AG20443 (cell line): ENCODE measurements at places on chromosomes 7 and 10.
A peak's percentile ranks its signal among the peaks of the same experiment; 100 is the strongest.

GRCh38 chr7:95602421-95602820 is 6.1 kb upstream of the PDK4 start:
- no peak for DNase-seq

DNA sequence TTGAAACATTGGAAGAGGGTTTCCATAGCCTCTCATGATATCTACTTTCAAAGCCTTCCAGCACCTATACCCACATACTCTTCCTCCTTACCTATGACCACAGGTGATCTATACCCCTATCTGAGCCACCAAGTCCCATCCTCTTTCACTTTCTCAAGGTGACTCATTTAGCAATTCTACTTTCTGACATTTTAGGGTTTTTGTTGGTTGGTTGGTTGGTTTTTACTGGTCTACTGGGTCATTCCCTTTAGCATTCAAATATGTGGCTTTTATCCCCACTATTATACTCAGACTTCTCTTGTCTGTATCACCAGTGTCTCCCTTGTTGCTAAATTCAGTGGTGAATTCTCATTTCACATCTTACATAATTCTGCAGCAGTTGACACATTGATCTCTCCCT is 130.4 kb upstream of the STEAP4 start:
- no peak for DNase-seq

DNA sequence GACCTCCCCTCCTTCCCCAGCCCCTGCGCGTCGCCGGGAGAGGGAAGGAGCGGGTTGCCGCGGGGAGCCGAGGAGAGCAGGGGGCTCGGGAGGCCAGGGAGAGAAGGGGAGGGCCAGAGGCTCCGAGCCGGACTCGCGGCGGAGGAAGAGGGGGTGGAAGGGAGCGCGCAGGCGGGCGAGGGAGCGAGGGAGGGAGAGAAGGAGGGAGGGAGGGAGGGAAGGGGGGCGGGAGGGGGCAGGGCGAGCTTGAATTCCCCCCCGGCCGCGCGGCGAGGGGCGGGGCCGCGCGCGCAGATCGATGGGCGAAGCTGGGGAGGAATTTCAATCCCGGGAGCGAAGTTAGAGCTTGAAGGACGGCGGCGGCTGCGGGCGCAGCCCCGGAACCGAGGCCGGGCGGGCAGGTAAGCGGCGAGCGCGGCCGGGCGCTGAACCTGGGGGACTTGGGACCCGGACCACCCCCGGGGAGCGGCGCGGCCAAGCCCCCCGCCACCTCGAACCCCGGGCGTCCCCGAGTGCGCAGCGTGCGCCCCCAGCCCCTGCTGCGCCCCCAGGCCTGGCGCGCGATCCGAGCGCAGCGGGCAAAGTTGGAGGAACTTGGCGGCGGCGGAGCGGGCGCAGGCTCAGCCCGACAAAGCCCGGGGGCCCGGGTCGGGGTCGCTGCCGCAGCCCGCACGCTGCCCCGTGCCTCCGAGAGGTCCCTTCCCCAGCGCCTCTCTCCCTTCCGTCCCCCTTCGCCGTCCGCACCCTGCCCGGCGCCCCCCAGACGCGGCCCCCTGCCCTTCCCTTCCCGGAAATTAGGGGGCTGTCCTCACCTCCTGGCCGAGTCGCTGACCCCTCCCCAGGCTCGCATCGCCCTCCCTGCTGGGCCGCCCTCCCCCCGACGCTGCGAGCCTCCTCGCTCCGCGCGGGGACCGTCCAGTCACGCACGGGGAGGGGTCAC is at the start of gene ELFN1:
ELFN1 (plus strand) TSS at position 324 of the 940 bp plus-strand sequence. CDS start 74,320 bp downstream, outside the sequence.
- peak; percentile 75 for DNase-seq

- no peak for DNase-seq
Observed at GRCh38 chr7:134962270-134962780, 24.0 kb upstream of the AGBL3 start.

- DNase-seq = no peak
Observed at GRCh38 chr10:68235111-68235510, 3.2 kb upstream of the ATOH7 start.

- no peak for DNase-seq
Observed at GRCh38 chr7:85469446-85470010, 282.7 kb upstream of the SEMA3D start.

- no peak for DNase-seq
Observed at GRCh38 chr10:76070916-76071315, 639.5 kb downstream of the LRMDA start.

- DNase-seq = no peak
Observed at GRCh38 chr10:74628136-74628535, 198.3 kb upstream of the KAT6B start.

- DNase-seq = peak; percentile 66
Observed at GRCh38 chr7:2403718-2404648, 572 bp downstream of the CHST12 start.

DNA sequence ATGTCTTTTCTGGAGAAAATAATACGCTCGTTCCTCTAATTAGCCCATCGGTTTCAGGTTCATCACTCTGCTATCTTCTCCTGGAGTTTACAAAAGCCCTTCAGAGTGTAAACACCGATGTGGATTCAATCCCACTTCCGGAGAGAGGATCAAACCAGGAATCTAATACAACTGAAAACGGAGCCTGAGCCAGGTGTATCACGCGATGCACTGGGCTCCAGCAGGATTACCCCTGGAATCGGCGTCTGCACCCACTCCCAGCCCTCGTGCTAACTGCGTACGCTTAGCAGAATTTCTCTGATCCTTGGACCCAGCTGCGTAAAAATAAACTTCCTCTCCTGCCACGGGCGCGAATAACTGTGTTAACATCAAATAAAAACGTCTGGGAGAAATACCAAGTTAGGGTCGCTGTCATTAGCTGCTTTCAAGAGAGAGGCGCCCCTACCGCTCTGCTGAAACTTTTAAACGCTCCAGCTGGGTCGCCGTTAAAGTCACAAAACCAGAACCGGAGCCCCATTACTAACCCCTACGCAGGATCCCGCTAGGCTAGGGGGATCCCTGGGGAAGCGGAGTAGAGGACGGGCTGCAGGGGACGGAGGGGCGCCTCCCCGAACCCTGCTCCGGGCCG is 502 bp downstream of the ZNF3 start:
- DNase-seq = peak; percentile 18

GRCh38 chr7:4683884-4684565 is 1.9 kb downstream of the FOXK1 start:
- DNase-seq = peak; percentile 72

DNA sequence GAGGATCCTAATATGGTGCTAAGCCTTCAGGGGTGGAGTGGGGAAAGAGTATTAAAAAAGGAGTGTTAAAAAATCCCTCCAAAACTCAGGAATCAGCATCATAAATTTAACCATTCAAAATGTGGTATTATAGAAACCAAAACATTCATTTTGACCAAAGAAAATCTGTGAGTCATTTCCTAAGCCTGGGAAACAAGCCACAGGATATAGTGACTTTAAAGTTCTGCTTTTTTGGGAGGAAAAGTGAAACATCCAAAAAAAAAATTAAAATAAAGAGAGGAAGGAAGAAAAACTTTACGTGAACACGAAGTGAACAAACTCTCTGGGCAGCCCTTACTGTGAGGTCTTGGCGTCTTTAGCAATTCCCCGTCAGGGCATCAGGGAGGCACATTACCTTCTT is 74.0 kb upstream of the GSDME start:
- peak; percentile 41 for DNase-seq

DNA sequence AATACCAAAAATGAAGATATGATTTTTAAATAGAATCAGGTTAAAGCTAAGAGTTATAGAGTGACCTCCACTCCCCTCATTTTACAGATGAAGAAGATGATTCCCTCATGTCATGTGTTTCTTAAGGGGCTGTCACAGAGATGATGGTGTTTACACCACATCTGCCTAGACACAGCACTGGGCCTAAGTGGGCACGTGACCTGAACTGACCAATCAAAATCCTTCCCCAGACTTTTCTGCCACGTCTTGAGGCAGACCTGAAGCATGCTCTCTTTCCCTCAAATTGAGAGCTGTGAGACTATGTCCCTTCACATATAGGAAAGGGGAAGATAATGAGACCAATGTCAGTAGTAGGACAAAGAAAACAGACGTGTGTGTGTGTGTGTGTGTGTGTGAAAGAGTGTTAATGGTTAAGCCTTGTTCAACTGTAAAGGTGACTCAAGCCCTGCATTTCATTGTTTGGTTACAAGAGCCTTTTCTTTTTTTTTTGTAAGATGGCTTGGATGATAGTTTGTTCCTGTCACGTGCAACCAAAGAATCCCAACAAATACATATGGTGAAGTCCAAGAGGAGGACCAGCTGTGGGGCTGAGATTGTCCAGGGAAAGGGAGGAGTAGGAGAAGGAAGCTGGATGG is 172.8 kb upstream of the AOAH start:
- no peak for DNase-seq

DNA sequence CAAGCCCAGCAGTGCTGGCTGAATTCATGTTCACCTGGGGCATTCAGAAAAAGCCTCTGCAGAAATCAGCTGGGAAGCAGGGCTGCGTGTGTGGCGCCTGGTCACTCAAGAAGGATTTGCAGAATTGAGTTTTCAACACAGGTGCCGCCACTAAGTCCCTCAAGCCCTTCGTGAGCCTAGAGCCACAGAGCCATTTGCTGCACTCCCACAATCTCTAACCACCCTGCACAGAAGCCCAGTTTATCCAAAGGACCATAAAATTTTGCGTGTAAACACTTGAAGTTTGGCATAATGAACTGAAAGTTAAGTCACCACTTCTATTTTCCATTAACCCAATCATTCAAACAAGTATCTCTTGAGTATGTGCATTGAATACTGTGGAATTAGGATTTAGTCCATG is 136.2 kb downstream of the DIP2C start:
- no peak for DNase-seq

DNA sequence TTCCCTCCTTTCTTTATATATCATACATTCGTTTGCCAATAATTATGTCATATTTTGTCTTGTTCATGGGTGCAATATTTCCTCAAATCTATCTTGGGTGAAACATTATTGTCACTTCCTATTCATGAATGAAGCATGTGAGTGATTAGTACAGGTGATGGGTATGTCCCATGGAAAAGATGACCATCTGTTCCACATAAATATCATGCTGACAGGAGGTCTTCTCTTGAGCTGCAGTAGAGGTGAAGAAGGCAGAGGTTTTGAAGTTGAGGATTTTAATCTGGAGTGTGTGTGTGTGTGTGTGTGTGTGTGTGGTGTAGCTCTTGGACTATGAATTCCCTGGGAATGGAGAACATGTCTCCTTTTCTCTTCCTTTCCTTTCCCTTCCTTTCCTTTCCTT is 350.5 kb upstream of the CHRM2 start:
- no peak for DNase-seq

DNA sequence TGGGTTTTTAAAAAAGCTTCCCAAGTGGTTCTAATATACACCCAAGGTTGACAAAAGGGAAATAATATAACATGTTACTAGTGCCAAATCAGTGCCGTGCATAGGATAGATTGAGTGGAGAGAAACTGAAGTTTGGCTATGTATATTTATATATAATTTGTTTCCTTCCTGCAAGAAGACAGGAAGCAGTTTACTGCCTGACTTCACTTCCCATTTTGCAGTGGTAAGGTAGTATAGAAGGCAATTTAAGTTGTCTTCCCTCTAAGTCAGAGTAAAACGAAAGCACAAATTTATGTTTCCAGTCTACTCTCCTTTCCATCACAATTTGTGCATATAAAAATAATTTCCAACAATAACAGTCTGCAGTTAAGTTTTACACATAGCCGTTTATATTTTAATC is 3.4 kb upstream of the HYCC1 start:
- no peak for DNase-seq

DNA sequence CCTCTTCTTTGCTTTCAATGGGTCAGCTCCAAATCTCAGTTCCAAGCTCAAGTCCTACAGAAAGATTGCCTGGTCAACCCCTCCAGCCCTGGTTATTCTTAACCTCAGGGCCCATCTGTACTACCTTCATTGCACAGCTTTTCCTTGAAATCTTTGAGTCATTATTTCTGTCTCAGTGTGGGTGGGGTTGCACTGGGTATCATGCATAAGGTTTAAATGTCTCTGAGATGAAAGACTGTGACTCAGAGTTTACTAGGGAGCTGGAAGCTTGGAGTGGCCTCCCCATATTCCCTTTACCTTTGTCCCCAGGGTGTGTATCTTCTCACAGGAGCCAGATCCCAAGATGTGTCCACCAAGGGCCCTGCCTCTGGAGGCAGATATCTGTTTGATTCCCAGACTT is 3.3 kb upstream of the OR6V1 start:
- DNase-seq = no peak

DNA sequence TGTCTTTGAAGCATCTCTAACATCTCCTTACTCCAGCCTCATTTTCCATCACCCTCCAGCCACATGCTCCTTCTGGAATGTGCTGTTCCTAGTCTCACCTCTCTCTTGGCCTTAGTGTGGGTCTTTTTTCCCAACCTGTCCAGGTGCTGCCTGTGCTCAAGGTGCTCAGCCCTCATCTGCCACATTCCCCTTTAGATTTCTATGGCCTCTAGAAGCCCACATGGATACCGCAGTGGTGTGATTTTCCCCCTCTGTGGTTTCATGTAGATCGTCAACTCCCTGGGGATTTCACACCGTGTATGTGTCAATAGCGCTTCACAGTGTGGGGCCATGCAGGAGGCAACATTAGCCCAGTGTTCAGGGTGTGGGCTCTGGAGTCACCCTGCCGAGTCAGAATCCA is 32.5 kb downstream of the BMPER start:
- DNase-seq = no peak

DNA sequence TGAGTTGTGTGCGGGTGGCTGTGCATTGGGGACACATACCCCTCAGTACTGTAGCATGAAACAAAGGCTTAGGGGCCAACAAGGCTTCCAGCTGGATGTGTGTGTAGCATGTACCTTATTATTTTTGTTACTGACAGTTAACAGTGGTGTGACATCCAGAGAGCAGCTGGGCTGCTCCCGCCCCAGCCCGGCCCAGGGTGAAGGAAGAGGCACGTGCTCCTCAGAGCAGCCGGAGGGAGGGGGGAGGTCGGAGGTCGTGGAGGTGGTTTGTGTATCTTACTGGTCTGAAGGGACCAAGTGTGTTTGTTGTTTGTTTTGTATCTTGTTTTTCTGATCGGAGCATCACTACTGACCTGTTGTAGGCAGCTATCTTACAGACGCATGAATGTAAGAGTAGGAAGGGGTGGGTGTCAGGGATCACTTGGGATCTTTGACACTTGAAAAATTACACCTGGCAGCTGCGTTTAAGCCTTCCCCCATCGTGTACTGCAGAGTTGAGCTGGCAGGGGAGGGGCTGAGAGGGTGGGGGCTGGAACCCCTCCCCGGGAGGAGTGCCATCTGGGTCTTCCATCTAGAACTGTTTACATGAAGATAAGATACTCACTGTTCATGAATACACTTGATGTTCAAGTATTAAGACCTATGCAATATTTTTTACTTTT is 1.8 kb downstream of the DDIT4 start:
- no peak for DNase-seq

GRCh38 chr7:26007510-26007909 is 144.5 kb upstream of the NFE2L3 start:
- DNase-seq = no peak

GRCh38 chr10:93199191-93199751 is 125.6 kb downstream of the CYP26A1 start:
- DNase-seq = peak; percentile 67
